ENCODE measurements at places on chromosomes 4 and X.

GRCh38 chr4:145539671-145540070 lies 58.0 kb downstream of the SMAD1 start:
- no peak for DNase-seq

GRCh38 chr4:57040510-57040909 lies 61.8 kb downstream of the POLR2B start:
- no peak for DNase-seq

DNA sequence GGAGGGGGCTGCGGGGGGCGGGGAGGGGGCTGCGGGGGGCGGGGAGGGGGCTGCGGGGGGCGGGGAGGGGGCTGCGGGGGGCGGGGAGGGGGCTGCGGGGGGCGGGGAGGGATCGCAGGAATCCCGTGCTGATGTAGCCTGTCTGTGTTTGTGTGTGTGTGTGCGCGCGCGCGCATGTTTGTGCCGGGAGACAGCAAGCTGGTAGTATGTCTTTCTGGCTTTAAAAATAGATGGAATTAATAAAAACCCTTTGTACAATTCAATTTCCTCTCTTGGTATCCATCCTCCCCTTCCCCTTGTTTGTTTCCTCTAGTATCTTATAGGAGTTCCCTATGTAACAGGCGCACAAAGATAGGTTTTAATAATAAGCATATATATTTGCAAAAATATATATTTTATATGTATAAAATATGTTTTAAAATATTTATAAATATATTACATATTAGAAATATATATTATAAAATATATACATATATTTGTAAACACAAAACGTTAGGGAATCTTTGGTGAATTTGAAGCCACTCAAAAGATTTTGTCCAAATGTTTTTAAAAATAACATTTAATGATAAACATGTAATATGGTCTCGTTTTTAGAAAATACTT lies 782 bp downstream of the ARHGAP24 start:
- DNase-seq = no peak

DNA sequence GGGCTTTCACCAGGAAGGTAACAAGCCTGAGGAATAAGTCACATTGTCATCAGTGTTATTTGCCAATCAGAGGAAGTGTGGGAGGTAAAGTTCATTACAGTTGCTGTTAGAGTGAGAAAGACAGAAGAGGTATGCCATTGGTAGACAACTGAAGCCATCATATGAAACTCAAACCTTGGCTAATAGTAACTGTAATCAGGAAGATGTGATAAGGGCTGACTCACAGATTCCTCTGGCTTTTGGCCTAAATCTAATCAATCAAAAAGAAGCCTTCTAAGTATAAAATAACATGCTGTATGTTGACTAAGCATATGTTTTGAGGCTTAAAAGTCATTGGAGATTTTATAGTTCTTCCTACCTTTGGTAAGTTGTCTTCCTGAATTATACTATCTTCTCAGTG lies 242.8 kb downstream of the PCDH7 start:
- DNase-seq = no peak

DNA sequence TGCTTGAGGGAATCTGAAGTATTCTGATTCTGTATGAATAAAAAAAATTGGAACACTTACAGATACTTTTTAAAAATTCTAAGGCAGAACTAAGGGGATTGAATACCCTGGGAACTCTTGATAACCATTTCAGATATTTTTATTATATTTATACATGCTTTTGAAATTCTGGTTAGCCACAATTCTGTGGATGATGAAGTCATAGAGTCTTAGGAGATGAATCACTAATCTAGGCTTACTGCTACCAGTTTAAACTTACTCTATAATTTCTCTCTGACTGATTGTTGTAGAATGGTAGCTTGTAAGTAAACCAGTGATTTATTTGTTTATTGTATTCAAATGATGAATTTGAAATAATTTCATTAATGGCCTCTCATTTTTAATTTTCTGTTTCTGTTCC lies 11.4 kb upstream of the SLAIN2 start:
- DNase-seq = no peak

GRCh38 chr4:39256436-39256835 lies 74.1 kb downstream of the WDR19 start:
- DNase-seq = no peak

- DNase-seq = no peak
These were observed 302.3 kb downstream of the DCHS2 start for GRCh38 chr4:154189346-154189745.

- DNase-seq = no peak
These were observed 1.9 kb upstream of the HAUS3 start for GRCh38 chr4:2243681-2244380.

DNA sequence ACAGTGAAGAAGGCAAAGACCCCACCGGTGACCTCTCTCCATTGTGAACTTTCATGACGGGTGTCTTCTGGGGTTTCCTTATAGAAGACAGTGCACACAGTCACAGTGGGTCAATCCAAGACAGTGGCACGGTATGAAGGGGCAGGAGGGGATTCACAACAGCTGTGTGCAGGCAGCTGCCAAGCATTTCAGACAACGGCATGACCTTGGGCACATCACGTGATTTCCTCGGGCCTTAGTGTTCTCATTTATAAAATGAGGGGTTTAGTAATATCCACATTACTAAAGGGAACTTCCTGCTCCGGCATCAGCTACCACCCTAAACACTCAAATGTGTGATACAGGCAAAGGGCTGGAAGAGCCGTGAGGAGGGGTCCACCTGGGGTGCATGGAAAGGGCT lies 42.9 kb downstream of the RBM47 start:
- no peak for DNase-seq

- DNase-seq = no peak
These were observed 3.4 kb upstream of the FAM9B start for GRCh38 chrX:9037296-9037695.

DNA sequence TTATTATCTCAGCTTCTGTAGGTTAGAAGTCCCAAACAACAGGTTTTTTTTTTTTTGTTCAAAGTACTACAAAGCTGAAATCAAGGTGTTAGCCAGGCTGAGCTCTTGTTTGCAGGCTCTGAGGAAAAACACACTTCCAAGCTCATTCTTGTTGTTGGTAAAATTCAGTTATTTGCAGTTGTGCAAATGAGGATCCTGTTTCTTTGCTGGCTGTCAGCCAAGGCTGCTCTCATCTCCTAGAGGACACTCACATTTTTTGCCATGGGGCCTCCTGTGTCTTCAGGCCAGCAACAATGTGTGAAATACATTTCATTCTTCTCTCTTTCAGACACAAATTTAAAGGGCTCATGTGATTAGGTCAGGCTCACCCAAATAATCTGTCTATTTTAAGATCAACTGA lies 60.3 kb upstream of the HSD17B10 start:
- peak; percentile 3 for DNase-seq

DNA sequence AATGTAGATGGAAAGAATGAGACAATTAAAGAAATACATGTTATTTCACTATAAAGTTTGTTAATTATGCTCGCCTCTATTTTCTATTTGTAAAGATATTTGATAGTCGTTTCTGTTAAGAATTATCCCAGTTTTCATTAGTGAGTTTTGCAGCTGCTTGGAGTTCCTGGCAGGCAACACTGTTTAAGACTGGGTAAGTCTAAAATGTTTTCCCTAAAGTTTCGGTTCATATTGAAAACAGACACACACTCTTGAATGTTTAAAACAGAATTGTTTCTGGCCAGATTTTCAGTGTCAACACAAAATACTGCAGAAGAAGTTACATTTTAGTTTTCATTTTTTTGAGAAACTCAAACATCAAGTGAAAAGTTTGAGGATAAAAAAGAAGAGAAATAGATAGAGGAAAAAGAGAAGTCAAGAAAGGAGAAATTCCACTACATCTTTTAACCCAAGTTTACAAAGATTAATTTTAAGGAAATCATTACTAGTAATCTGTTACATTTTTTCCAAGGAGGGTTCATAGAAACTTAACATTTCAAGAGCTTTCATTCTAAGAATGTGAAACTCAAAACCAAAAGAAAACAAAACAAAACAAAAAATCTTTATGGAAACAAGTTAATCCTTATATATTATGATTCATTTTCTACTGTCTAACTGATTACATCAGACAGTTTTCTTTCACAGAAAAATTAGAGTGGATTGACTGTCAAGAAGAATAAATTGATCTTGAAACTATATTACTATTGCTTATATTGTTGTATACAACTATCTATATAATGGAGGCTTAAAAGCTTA lies 305.5 kb downstream of the FAT4 start:
- DNase-seq = no peak

- DNase-seq = no peak
These were observed 249.1 kb downstream of the RPA4 start for GRCh38 chrX:97132664-97133415.

DNA sequence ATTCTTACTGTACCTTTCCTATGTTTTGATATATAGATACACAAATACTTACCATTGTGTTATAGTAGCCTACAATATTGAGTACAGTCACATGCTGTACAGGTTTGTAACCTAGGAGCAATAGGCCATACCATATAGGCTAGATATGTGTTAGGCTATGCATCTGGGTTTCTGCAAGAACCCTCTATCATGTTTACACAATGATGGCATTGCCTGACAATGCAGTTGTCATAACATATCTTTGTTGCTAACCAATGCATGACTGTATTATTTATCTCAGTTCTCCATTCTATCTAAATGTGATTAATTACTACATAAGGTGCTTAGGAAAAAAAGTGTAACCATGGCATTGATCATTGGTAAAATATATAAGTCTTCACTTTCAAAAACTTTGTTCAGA lies 10.0 kb upstream of the SPCS3 start:
- DNase-seq = no peak

GRCh38 chr4:5932035-5932568 lies 39.2 kb upstream of the CRMP1 start:
- no peak for DNase-seq

- DNase-seq = peak; percentile 55
These were observed 824 bp upstream of the UGDH start for GRCh38 chr4:39528061-39528465.

- DNase-seq = no peak
These were observed 32.6 kb downstream of the DOCK11 start for GRCh38 chrX:118528071-118528737.

GRCh38 chr4:14299166-14299565 lies 671.6 kb upstream of the BOD1L1 start:
- no peak for DNase-seq

GRCh38 chr4:182878633-182879495 lies 38.3 kb downstream of the DCTD start:
- DNase-seq = no peak

GRCh38 chrX:10747975-10748374 lies 127.6 kb upstream of the MID1 start:
- no peak for DNase-seq

DNA sequence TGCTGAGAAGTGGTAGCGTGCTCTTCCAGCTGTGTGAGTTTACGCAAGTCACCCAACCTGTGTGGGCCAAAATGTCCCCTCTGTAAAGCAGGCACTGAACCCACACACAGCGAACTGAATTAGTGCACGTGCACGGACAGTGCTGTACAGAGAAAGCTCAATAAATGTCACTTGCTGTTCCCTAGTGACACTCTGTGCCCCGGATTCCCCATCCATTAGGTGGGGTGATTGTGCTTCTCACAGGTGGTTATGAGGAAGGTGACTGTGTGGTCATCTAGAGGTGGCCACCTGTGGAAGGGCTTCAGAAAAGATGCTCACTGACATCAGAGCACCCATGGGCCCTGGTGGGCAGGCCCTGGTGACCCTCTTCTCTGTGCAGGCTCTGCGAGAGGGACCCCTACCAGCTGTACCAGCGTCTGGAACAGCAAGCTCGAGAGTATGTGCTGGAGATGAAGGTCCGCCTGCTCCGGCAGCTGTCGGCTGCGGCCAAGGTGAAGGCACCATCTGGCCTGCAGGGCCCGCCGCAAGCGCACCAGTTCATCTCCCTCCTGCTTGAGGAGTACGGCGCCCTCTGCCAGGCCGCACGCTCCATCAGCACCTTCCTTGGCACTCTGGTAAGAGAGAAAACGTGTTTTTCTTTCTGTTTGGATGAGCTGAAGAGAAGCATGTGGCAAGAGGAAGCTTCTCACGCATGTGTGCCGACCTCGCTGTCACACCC lies 94.3 kb downstream of the FAM193A start:
- DNase-seq = no peak

DNA sequence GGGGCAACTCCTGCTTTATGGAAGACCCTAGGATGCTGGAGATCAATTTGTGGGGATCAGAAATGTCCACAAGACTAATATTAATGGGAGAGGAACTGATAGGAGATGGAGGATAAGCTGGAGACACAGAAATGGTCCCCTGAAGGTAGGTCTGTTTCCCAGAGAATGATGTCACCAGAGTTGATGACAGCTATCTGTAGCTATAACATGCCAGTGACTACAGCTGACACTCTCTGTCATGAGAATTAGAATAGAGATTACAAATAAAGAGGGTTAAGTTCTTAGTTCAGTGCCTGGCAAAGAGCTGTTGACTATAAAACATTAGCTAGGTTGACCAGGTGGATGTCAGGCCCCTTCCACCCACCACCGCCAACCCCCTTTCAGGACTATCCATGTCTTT lies 9.3 kb downstream of the BST1 start:
- no peak for DNase-seq

GRCh38 chrX:71256856-71257255 lies 2.9 kb upstream of the ZMYM3 start:
- no peak for DNase-seq
